ENCODE measurements at places on chromosomes 6 and 20. TPM values are rescaled to one million over a fixed set of nuclear protein-coding genes. Genes with fewer than 3 reads are reported as not detected.

DNA sequence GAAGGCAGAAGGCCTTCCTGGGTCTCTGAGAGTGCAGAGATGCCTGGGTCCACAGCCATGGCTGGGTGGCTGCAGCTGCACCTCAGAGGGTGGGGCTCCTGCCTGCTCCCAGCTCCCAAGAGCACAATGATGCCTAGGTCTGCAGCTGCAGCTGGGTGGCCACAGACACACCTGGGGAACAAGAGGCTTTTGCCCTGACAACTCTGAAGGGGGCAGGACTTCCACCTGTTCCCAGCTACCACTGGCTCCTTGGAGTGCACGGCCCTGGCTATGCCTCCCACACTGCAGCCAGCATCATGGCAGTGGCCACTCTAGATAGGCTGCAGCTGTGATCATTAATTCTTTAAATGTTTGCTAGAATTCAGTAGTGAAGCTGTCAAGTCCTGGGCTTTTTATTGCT is 511.3 kb downstream of the ADGRB3 start:
- H3K4me3 ChIP-seq: no peak overlapping the region
- H3K27me3 ChIP-seq: no peaks in the 10 kb centered on the region
- no peaks in the 10 kb centered on the region for H3K36me3 ChIP-seq
- H3K27ac ChIP-seq: no peak overlapping the region

- no peak for DNase-seq
- H3K4me3 ChIP-seq: no peak overlapping the region
- no peaks in the 10 kb centered on the region for H3K36me3 ChIP-seq
- H3K27me3 ChIP-seq: no peaks in the 10 kb centered on the region
- no peak overlapping the region for H3K27ac ChIP-seq
- no peaks in the 10 kb centered on the region for H3K4me1 ChIP-seq
Observed at GRCh38 chr6:74259981-74260380, 564.0 kb downstream of the CD109 start.

Gene GPANK1
- 15.6 TPM for total RNA-seq

GRCh38 chr6:160248538-160248937 is 10.1 kb downstream of the SLC22A2 start:
- H3K27ac ChIP-seq: no peak overlapping the region
- H3K4me1 ChIP-seq: no peaks in the 10 kb centered on the region
- H3K4me3 ChIP-seq: no peak overlapping the region
- H3K27me3 ChIP-seq: no peaks in the 10 kb centered on the region

Gene PROKR2
- total RNA-seq: not detected

GRCh38 chr6:148231572-148231971 is 111.1 kb upstream of the SASH1 start:
- H3K27me3 ChIP-seq: no peaks in the 10 kb centered on the region
- no peak overlapping the region for H3K4me3 ChIP-seq
- DNase-seq: no peak
- no peaks in the 10 kb centered on the region for H3K36me3 ChIP-seq

Gene IL17A
- total RNA-seq: not detected

- no peak for DNase-seq
- no peaks in the 10 kb centered on the region for H3K27me3 ChIP-seq
- H3K27ac ChIP-seq: no peak overlapping the region
- no peaks in the 10 kb centered on the region for H3K36me3 ChIP-seq
- H3K4me1 ChIP-seq: peaks cover 9% of the 10 kb centered on the region
- no peak overlapping the region for H3K4me3 ChIP-seq
Observed at GRCh38 chr6:113995634-113996033, 24.7 kb upstream of the HDAC2 start.

GRCh38 chr20:62818592-62819493 is 2.0 kb downstream of the COL9A3 start:
- DNase-seq: peak; percentile 92
- peak overlapping the region; percentile 58 for H3K27ac ChIP-seq
- no peak overlapping the region for H3K4me3 ChIP-seq
- H3K27me3 ChIP-seq: peaks cover 22% of the 10 kb centered on the region

- no peak overlapping the region for H3K4me3 ChIP-seq
- peaks cover 74% of the 10 kb centered on the region for H3K36me3 ChIP-seq
- no peaks in the 10 kb centered on the region for H3K4me1 ChIP-seq
- no peak overlapping the region for H3K27ac ChIP-seq
- no peak for DNase-seq
- no peaks in the 10 kb centered on the region for H3K27me3 ChIP-seq
Observed at GRCh38 chr6:57147955-57148858, 23.9 kb upstream of the BAG2 start.

DNA sequence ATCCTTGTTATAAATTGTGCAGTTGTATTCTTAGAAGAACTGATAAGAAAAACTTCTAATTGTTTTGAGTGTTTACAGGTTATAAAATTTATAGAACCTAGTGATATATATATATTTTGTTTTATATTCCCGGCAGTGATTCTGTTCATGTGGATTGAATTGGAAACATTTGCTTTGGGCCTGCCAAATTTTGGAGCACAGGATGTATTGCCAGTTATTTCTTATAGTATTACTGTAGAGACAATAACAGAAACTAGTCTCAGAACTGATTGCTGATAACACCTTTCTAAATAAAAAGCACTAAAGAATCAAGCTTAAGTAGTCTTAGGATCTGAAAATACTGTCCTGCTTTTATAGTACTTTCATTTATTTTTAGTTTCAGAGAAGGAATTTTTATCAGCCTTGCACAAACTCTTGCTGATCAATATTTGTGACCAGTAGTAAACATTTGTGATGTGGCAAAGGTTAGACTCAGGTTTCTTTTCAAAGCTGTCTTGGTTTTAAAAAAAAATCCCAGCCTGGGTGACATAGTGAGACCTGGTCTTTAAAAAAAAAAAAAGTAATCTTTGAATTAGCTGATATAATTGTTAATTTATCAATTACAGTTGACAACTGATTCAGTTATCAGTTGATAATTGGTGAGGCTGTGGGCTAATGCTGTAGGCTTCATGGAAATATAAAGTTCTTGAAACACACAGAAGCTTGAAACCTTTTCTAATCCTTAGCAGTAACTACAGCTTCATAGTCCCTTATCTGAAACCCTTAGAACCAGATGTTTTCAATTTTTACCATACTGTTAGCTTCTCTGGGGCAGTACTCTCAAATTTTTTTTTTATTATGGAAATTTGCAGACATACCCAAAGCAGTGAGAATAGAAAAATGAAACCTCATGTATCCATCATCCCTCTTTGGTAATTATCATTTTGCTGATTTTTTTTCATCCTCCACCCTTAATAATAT is 42.4 kb downstream of the RNGTT start:
- no peaks in the 10 kb centered on the region for H3K4me1 ChIP-seq
- no peak overlapping the region for H3K4me3 ChIP-seq
- peaks cover 28% of the 10 kb centered on the region for H3K36me3 ChIP-seq
- no peak overlapping the region for H3K27ac ChIP-seq
